ENCODE measurements at places on chromosomes 2 and 18. TPM values are rescaled to one million over a fixed set of nuclear protein-coding genes. Genes with fewer than 3 reads are reported as not detected.

ASTL gene
- not detected for total RNA-seq

VWC2L gene
- not detected for total RNA-seq

SULT1C2 gene
- not detected for total RNA-seq

VWA3B gene
- total RNA-seq, result not detected

RMND5A gene
- total RNA-seq, result 15.2 TPM

UPP2 gene
- not detected for total RNA-seq

MYO3B gene
- total RNA-seq, result not detected

CRACDL gene
- total RNA-seq, result under 0.01 TPM

Measured in pericardium fibroblast (primary cell).